ENCODE measurements at places on chromosomes 2 and 18.
A peak's percentile ranks its signal among the peaks of the same experiment; 100 is the strongest.

DNA sequence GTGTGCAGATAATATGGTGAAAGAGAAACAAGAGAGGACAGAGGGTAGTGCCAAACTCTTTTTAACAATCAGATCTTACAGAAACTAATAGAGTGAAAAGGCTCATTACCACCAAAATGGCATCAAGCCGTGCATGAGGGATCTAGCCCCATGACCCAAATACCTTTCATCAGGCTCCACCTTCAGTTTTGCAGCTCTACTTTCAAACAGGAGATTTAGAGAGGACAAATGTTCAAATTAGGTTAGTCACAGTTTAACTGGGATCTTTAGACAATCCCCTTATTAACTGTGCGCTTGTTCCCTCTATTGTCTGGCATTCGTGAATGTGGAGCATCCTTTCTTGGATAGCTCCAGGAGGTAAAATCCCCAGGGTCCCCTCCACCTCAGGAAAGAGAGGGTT is 1209.3 kb upstream of the CHAC2 start:
- no peak for DNase-seq

DNA sequence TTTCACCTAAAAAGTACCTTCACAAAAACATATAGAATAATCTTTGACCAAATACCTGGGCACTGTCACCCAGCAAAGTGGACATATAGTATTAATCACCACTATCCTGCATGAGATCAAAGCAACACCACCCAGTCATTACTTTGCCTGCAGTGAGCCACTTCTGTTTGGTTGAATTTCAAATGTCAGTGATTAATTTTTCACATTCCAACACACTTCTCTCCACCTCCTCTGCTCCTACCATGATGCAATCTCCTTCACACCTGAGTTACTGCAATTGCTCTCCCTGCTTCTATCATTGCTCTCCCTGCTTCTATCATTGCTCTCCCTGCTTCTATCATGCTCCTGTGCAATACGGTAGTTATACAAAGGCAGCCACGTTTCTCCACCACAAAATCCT is 106.1 kb upstream of the NETO1 start:
- no peak for DNase-seq

GRCh38 chr2:76154981-76155380 is 444.3 kb upstream of the GCFC2 start:
- no peak for DNase-seq

- DNase-seq = peak; percentile 86
These were observed 102.2 kb downstream of the DLGAP1 start for GRCh38 chr18:4352746-4353551.

DNA sequence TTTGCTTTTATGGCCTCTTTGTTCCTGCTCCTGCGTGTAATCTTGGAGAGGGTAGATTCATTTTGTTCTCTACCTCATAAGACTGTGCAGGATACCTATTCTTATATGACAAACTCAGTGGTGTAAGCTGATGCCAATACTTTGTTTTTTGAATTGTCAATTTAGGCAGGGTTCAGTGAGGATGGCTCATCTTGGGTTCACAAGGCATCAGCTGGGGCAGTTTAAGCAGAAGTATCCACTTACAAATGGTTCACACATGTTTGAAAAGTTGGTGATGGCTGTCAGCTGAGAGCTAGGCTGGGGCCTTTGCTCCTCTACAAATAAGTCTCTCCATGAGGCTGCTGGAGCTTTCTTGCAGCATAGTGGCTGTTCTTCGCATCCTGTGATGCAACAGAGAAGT is 920.6 kb upstream of the PIK3C3 start:
- peak; percentile 58 for DNase-seq

GRCh38 chr2:115285416-115285815 is 843.0 kb downstream of the DPP10 start:
- DNase-seq = no peak

- no peak for DNase-seq
These were observed 96.2 kb upstream of the EPAS1 start for GRCh38 chr2:46200861-46201605.

DNA sequence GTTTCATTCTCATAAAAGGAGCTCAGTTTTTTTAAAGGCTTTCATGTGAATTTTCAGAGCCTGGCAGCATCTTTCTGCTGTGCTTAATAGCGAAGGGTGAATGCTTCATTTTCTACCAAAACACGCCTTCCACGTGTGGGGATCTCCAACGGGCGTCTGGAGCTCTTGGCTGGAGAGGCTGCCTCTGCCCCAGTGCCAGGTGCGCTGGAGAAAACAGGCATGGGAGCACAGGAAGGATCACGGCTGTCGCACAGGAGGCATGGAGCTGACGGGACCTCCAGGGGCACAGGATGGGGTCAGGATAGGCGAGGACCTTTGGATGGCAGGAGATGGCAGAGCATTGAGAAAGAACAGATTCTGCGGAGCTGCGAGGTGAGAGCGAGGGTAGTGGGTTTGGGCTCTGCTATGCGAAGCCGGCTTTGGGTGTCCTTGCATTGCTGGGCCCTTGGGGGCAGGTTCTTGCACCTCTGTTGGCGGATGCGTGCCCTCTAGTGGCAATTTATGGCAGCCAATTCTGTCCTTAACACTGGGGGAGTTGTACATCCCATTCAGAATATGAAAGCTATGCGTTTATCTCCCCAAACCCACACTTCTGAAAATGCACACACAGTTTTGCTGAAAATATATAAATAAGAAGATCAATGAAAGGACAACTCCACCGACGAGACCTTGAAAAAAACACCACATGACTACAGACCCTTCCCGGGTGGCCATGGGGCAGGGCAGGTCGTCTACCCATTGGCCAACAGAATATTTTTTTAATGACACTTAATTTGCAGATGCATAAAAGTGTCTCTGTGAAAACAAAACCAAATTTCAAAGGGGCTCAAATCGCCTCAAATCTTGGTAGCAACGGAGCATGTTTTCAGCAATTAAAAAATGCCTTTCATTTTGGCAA is 90.4 kb upstream of the SLC35G4 start:
- peak; percentile 64 for DNase-seq

DNA sequence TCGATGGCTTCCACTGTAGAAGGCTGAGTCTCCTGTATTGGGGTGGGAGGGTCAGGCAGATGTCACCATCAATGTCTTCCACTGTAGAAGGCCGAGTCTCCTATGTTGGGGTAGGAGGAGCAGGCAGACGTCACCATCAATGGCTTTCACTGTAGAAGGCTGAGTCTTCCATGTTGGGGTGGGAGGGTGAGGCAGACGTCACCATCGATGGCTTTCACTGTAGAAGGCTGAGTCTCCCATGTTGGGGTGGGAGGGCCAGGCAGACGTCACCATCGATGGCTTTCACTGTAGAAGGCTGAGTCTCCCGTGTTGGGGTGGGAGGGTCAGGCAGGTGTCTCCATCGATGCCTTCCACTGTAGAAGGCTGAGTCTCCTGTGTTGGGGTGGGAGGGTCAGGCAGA is 117.5 kb upstream of the TPO start:
- no peak for DNase-seq

GRCh38 chr18:65659312-65659711 is 91.5 kb upstream of the CDH7 start:
- DNase-seq = no peak

- DNase-seq = no peak
These were observed 28.9 kb downstream of the MARCHF4 start for GRCh38 chr2:216343221-216343980.

DNA sequence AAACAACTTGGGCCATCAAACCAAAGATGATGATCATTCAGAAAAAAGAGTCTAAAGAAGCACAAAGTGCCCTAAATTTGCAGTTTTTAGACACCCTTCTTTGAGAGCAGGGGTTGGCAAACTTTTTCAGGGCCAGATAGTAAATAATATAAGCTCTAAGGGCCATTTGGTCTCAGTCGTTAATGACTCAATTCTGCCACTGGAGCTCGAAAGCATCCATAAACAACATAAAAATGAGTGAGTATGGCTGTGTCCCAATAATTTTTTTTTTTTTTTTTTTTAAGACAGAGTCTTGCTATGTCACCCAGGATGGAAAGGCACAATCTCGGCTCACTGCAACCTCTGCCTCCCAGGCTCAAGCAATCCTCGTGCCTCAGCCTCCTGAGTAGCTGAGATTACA is 152.3 kb downstream of the DTNB start:
- no peak for DNase-seq

DNA sequence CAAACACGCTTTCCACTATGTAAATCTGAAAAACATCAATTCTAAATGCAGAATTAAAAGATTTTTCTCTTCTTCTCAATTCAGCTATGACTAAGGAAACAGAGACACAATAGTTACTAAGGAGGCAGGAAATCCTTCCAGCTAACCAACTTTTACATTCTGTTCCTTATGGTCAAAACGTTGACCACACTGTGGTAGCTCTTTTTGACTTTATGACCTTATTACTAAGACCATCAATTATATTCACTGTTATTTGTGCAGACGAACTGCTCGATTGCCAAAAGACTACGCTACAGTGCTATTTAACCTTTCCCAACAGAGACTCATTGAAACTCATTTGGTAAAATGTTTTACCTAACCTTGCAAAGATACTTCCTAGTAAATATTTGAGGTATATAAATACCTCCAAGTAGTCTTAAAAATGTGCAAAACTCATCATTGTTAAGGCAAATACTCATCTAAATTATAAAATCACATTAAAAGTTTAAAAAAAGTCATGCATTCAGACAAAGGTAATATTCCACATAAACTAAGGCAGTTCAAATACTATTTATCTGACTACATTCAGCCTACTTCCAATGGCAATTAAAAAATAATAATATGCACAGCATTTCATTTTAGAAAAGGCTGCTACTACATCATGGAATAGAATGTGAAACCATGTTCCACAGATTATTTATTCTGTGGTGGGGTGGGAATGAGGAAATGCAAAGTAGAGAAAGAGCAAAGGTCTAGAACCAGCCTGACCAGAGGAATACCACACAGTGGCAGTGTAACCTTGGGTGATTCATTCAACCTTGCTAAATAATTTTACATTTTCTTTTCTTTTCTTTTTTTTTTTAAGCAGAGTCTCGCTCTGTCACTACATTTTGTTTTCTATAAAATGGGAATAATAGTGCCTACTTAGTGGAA is 139.9 kb downstream of the THADA start:
- no peak for DNase-seq

GRCh38 chr2:64972426-64972825 is 16.8 kb upstream of the SLC1A4 start:
- DNase-seq = no peak

DNA sequence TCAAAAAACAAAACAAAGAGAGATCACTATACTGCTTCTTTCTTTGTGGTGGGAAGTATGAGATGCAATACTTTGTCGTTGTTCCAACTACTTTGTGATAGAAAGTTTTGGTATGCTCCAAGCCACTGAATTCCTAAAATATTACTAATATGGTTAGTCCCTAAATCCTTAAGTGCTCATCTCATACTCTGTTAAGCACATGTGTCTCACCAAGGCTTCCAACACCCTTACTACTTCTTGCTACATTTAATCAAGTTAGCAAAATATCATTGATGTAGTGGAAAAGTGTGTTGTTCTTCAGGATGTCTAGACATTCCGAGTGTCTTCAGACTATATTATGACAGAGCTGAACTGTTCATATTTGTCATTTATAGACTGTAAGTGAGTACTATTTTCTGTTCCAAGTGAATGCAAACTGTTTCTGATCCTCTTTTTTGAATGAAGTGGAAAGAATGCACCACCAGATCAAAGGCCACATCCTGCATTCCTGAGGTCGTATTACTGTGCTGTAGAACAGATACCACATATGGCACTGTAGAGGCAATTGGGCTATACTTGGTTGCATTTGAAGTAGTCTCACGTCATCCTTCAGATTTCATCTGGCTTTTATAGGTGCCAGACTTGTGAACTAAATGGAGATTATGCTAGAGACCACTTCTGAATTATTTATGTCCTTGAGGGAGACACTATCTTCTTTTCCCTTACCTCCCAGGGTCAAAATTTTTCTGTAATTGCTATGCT is 298.4 kb upstream of the ZNF521 start:
- peak; percentile 15 for DNase-seq

DNA sequence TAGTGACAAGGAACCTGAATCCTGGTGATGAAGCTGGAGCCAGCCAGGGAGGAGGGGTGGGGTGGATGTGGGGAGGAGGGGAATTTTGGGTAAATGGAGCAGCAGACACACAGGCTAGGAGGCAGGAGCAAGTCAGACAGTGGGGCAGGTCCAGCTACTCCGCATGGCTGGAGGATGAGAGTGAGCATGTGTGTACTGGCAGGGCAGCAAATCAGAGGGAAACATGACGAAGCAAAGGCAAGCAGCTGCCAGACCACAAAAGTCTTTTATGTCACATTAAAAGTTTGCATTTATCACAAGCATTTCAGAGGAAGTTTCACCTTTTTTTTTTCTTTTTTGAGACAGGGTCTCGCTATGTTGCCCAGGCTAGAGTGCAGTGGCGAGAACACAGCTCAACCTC is 11.9 kb upstream of the KIDINS220 start:
- no peak for DNase-seq

GRCh38 chr2:234963773-234964615 is 12.2 kb downstream of the SH3BP4 start:
- DNase-seq = no peak

DNA sequence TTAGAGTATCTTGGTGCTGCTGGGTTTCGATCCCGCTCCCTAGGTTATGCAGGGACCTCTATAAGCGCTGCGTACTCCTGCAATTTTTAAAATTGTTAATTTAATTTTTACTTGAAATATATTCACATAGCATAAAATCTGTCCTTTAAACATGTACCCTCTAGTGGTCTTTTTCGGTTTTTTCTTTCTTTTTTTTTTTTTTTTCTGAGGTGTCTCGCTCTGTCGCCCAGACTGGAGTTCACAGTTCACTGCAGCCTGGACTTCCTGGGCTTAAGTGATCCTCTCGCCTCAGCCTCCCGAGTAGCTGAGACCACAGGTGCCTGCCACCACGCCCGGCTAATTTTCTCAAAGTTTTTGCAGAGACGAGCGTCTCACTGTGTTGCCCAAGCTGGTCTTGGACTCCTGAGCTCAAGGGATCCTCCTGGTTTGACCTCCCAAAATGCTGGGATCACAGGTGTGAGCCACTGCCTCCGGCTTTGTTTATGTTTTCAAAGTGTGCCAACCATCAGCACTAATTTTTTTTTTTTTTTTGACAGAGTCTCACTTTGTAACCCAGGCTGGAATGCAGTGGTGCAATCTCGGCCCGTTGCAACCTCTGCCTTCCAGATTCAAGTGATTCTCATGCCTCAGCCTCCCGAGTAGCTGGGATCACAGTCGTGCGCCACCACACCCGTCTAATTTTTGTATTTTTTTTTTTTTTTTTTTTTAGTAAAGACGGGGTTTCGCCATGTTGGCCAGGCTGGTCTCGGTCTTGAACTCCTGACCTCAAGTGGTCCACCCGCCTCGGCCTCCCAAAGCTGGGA is 585 bp upstream of the MOB1A start:
- no peak for DNase-seq

DNA sequence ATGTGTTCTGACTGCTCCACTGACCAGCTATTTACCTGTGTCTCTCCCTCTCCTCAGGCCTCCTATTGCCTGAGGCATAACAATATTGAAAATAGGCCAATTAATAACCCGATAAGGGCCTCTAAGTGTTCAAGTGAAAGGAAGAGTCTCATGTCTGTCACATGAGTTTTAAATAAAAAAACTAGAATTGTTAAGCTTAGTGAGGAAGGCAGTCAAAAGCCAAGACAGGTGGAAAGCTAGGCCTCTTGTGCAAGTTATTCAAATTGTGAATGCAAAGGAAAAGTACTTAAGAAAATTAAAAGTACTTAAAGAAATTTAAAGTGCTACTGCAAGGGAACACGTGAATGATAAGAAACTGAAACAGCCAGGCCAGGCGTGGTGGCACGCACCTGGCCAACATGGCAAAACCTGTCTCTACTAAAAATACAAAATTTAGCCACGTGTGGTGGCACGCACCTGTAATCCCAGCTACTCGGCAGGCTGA is 44.9 kb upstream of the TAF4B start:
- no peak for DNase-seq

- DNase-seq = no peak
These were observed 159.6 kb downstream of the RND3 start for GRCh38 chr2:150327564-150328489.

Measured in NCI-H2171 treated with DMSO at 0.1 percent for 48 hours (cell line).